ENCODE measurements at places on chromosomes 16 and 17.
A peak's percentile ranks its signal among the peaks of the same experiment; 100 is the strongest.

- no peak for DNase-seq
Observed at GRCh38 chr17:50371526-50371925, 1.5 kb downstream of the MRPL27 start.

GRCh38 chr17:70484050-70484449 lies 314.7 kb downstream of the KCNJ2 start:
- DNase-seq, result no peak

- peak; percentile 80 for DNase-seq
Observed at GRCh38 chr16:65117811-65118448, 3.9 kb downstream of the CDH11 start.

GRCh38 chr16:72715267-72715666 lies 332.7 kb downstream of the ZFHX3 start:
- DNase-seq, result peak; percentile 4

GRCh38 chr17:7058831-7059447 lies 15.0 kb upstream of the SLC16A11 start:
- DNase-seq, result no peak

- DNase-seq, result no peak
Observed at GRCh38 chr17:40675905-40676304, 10.9 kb upstream of the KRT222 start.

DNA sequence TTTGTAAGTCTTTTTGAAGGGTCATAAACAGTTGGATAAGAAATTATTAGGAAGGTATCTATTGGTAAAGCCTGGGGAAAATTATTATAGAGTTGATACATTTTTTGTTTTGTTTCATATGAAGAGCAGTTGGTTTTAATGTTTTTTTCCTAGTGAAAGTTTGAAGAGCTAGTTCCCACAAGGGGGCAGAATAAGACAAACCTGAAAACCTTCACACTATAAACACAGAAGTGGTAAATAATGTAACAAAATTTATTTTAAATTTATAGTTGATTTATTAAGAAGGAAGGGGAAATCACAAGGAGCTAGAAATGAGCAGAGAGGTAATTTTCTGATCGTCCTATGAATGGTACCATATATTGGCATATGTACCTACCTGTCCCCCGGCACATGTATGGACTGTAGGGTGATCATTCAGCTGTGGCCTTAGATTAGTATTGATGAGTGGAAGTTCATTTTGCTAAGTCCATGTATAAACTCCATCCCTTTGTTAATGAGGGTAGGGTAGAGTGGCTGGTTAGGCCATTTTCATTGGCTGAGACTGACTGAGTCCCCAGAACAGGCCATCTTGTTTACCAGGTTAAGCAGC lies 116.3 kb downstream of the TANC2 start:
- DNase-seq, result peak; percentile 39

GRCh38 chr16:83308414-83308813 lies 499.4 kb upstream of the HSBP1 start:
- no peak for DNase-seq

GRCh38 chr17:56172517-56172982 lies 19.3 kb downstream of the ANKFN1 start:
- DNase-seq, result peak; percentile 12

DNA sequence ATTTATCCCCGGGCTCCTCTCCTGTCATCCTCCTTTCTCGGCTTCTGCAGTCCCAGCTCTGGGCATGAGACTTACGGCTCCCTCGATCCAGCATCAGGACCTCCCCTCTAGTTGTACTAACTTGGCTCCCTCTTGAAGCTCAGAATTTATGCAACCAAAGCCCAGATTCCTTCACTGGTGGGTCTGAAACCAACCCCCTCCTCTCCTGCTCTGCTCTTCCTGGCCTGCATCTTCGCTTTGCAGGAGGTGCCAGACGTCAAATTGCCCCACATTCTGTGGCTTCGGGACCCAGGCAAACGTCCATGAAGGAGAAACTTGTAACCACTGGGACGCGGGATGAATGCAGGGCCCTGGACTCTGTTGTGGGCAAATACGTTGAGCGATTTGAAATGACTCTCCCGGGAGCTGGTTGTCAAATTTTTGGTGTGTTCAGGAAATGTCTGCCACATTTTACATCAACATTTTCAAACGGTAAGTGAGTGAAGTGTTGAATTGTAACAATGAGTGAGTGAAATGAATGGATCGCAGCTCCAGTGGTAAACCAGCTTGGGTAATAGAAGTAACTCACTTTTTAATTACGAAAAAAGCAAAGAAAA lies 29.3 kb upstream of the ELAC2 start:
- no peak for DNase-seq

GRCh38 chr16:66845791-66846221 lies 1.6 kb downstream of the CA7 start:
- no peak for DNase-seq

DNA sequence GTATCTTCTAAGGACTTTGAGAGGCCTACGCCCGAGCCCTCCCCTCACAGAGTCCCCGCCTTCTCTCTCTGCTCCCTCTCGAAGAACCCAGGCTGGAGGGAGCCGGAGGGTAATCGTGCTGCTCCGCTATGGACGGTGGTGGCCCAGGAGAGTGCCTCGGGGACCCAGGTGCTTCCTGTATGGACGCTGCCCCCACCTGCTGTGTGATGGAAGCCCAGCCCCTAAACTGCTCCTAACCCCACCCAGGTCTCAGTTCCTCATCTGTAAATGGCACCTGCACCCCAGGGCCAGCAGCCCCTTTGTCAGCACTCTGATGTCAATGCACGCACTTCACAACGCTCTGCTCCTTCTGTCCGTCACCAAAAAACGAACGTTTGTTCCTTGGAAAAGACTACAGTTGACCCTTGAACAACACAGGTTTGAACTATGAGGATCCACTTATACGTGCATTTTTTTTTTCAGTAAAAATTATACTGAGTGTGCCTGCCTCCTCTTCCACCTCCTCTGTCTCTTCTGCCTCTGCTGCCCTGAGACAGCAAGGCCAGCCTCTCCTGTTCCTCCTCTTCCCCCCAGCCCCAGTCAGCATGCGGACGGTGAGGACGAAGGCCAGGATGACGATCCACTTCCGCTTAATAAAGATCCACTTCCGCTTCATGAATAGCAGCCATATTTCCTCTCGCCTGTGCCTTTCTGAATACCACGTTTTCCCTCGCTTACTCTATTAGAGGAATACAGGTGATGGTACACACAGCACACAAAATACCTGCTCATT lies 118.3 kb downstream of the BANP start:
- no peak for DNase-seq

- no peak for DNase-seq
Observed at GRCh38 chr16:76114681-76115080, 162.5 kb upstream of the CNTNAP4 start.

DNA sequence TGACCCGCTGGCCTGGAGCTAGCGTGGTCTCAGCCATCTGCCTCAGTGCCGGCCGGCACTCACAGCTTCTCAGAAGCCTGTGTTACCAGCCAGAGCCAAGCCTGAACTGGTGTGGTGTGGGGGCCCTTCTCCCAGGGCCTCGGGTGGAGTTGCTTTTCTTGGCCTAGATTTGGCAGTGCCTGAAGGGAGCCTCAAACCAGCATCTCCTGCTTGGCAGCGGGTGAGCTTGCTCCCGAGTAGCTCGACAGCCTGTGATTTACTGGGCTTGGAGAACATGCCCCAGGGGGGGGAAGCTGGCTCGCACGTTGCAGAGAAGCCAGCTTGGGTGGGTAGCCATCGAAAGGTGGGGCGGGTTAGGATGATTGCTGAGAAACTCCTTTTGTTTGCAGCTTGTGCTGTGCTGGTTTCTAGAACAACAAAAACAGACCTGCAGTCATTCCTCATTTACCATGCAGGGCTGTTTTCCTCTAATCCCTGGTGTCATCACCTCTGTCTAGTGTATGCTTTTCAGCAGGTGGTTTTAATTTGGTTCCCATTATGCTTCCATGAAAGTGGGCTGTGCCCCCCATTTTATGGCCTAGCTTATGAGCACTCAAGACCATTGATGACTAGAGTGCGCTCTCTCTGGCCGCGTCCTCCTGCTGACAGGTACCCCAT lies 42.2 kb downstream of the TBCD start:
- no peak for DNase-seq

- peak; percentile 60 for DNase-seq
Observed at GRCh38 chr16:19114359-19115147, 789 bp downstream of the ITPRIPL2 start.

DNA sequence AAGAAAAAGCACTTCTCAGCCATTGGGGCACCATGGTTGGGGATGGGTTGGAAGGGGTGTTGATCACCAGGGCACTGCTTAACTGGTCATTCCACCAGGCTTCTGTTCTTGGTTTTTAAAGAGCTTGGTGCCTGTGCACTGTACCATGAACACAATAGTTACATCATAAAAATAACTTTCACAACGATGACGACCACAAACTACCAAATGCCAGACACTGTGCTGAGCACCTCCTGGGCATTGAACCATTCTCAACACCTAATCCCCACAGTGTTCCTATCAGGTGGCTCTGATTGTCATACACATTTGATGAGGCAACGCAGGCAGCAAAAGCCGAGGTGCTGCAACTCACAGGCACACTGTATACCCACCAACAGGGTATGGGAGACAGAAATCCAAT lies 208.0 kb downstream of the FOXL1 start:
- no peak for DNase-seq

DNA sequence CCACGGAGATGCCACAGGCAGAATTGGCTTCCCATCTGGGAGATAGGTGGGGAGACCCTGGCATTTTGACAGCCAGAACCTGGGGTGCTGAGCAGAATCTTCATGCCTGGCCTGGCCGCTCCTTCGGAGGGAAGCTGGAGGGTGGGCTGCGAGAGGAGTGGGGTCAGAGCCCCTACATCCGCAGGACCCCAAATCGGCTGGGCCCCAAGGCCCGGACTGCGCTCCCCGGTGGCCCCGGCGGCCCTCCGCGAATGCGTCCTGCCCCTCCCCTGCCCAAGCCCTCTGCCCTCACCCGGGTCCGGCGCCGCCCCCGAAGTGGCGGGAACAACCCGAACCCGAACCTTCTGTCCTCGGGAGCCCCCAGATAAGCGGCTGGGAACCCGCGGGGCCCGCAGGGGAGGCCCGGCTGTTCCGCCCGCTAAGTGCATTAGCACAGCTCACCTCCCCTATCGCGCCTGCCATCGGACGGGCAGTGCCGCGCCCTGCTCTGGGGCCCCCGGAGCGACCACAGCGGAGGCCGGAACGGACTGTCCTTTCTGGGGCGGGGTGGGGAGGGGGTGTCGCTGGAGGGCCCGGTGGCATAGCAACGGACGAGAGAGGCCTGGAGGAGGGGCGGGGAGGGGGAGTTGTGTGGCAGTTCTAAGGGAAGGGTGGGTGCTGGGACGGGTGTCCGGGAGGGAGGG lies 850 bp upstream of the PNMT start:
- no peak for DNase-seq

DNA sequence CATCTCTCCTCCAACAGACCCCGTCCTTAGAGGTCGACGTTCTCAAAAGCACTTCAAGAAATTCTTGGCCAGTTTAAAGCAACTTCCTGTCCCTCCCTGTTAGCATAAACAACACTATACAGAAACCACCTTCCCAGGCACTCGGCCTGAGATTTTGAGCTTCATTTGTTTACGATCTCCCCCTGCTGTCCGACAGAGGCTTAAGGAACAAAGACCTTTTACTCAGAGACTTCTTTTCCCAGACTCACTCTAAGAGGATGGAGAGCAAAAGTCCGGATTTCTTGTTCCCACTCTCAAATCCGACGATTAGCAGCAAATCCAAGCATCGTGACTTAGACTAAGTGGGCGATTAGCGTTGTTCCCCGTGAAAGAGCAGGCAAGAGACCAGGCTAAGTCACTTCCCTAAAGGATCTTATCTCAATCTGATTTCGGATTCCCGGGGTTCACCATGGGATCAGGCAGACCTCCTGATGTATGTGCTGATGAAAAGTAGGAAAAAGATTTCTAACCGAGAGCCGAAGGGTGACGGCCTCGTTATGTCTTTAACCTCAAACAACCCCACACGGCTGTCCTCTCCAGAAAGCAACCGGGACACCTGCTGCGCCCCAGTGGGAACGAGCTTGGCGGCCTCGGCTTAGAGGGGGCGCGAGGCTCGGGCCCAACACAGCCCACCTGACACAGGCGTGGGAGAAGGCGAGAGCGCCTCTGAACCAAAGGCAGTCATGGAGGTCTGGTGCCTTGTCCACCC lies 598 bp downstream of the INPP5K start:
- peak; percentile 86 for DNase-seq

DNA sequence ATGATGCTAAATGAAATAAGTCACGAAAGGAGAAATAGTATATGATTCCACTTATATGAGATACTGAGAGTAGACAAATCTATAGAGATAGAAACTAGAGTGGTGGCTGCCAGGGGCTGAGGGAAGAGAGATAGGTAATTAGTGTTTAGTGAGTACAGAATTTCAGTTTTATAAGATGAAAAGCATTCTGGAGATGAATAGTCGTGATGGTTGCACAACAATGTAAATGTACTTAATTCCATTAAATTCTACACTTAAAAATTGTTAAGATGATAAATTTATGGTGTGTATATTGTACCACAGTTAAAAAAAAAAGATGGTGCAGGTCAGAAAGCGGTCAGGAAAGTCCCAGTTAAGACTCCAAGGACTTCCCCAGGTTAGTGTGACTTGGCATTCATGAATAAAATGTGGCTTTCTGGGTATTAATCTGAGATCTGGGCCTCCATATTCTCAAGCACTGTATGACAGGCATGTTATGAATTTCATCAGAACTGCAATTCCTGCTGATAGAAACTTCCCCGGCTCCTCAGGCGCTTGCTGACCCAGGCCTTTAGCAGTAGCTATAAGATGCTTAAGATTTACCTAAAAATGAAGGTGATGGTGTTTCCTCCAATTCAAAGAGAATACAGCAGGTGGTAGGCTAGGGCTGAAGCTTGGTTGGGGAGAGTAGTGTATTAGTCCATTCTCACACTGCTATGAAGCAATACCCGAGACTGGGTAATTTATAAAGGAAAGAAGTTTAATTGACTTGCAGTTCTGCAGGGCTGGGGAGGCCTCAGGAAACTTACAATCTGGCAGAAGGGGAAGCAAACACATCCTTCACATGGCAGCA lies 115.3 kb upstream of the SOX9 start:
- no peak for DNase-seq

DNA sequence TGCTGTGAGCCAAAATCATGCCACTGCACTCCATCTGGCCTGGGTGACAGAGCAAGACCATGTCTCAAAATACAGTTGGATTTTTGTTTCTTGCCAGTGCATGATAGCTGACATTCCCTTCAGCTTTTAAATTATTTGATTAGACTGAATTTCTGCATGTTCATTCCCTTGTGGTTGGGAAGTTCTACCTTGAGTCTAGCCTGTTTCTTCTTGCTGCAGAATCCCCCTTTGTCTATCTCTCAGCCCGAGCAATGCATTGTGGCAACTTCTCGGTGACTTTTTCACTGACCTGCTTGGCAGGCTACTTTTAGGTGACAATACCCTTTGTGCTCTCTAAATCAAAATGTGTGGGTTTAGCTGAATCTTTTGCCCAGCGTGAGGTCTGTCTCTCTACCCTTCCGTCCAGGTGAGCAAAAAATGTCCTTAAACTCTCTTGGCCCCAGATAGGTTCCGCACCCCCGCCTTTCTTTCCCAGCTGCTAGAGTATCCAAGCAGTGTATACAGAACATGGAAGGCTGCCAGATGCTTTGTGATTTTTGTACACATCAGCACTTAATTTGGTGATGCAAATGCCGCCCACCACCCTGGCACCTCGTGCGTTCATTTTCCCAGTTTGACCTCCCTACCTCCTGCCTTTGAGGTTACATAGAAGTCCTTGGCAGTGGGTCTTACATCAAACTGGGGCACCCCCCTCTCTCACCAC lies 130.2 kb downstream of the ABCC6 start:
- peak; percentile 43 for DNase-seq

GRCh38 chr17:57302690-57303465 lies 46.6 kb downstream of the MSI2 start:
- no peak for DNase-seq

- DNase-seq, result no peak
Observed at GRCh38 chr16:2866431-2866830, 8.5 kb upstream of the PRSS22 start.

Measured in fibroblast of gingiva (primary cell).